Myocyte (in vitro differentiated cells): ENCODE measurements at places on chromosomes 3 and 15.
A peak's percentile ranks its signal among the peaks of the same experiment; 100 is the strongest.

DNA sequence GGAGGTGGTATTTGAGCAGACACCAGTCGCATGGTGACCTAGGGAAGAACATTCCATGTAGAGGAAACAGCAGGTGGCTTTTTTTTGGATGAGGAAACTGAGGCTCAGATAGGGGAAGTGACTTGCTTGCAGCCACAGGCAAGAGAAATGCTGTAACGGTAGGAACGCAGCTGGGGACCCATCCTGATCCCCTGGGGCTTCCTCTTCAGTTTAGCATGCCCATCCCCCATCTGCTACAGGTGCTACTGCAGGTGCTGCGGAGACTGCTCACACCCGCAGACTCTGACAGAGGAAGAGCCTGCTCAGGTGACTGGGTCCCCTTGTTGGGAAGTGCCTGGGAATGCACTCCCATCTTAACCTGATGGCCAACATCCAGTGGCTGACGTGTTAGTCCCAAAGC lies 55.4 kb upstream of the SEC13 start:
- no peak for DNase-seq

- no peak for DNase-seq
Measured at GRCh38 chr3:5198986-5199731, 11.7 kb downstream of the EDEM1 start.

DNA sequence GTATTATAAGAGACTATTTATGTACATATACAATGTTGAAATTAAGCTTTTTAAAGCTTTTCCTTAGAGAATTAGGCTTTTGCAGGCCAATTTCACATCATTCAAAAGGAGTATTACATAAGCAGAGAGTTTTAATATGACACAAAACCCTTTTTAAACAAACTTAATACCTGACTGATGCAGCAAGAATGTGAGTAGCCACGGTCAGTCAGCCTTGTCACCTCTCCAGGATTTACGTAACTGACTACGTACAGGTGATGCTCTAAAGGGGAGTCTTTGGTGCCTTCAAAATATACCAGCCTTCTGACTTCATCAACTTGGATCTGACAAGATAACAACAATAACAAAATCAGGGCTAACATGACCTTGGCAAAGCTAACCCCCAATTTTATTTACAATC lies 44.2 kb upstream of the IGDCC4 start:
- DNase-seq, result no peak

DNA sequence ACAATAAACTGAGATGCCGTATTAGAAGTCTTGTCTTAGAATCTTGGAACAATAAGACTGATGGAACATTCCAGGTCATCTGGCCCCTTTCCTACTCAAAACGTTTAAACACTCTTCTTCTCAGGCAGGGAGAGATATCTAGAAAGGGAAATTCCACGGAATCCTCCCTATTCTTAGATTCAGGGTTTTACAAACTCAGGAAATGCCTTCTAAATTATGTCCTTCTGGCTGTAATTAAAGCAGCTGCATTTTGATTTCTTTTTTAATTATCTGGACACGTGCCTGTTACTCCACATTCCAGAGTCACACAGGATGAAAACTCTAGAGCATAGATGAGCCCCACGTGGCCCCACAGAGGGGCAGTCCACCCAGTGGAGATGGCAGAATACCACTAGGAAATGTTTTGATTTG lies 41.5 kb upstream of the MTMR10 start:
- no peak for DNase-seq

- DNase-seq, result peak; percentile 28
Measured at GRCh38 chr3:161104561-161105551, at the start of gene B3GALNT1. Gene B3GALNT1 (minus strand): TSS chr3:161105349. CDS start chr3:161086754, 18,595 bp downstream.

- DNase-seq, result no peak
Measured at GRCh38 chr3:21042184-21042583, 708.8 kb downstream of the ZNF385D start.

- no peak for DNase-seq
Measured at GRCh38 chr3:65678516-65678915, 360.2 kb downstream of the MAGI1 start.

DNA sequence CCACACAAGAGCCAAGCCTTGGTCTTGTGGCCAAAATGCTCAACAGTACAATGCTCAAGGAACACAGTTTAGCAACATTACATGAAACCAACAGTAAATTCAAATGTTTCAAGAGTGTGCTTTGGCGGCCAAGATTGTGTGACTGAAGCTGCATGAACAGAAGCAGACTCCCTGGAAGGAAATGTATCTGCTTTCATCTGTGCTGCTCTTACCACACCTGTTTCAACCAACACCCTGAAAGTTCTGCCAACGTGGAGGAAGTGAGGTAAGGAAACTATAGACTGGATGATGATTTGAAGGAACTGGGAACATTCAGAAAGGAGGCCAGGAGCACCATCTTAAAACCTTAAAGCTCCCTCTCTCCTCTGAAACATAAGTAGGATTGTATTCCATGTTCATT lies 55.7 kb downstream of the MB21D2 start:
- no peak for DNase-seq
